ENCODE measurements at places on chromosomes 6 and 20.

DNA sequence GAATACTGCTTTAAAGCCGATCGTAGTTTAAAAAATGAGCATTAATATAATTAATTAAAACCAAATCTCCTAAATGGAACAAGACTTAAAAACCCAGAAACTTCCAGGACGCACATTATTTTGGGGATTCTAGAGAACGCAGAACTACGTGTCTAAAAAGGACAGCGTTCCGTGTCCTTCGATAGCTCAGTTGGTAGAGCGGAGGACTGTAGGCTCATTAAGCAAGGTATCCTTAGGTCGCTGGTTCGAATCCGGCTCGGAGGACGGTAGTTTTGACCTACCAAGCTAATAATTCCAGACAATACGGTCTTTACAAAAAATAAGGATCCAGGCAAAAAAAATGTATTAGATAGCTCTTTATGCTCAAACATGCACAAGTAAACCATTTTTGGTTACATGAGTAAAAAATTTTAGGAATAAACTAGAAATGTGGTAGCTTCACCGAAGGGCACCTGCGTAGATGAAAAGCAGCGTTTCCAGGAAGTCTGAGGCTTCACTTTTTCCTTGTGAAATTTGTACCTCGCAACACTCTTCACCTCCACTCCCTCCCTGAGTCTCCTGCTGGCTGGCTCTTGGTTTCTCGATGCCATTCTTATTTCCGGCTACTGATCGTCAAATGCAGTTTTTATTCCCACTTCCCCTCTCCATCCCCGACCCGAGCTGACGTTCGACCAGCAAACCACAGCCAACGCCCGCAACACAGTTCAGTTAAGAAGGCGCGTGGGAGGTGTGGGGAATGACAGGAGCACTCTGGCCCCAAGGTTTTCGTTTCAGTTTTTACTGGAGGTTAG, 19.6 kb upstream of the ABT1 start:
- no peak for DNase-seq

DNA sequence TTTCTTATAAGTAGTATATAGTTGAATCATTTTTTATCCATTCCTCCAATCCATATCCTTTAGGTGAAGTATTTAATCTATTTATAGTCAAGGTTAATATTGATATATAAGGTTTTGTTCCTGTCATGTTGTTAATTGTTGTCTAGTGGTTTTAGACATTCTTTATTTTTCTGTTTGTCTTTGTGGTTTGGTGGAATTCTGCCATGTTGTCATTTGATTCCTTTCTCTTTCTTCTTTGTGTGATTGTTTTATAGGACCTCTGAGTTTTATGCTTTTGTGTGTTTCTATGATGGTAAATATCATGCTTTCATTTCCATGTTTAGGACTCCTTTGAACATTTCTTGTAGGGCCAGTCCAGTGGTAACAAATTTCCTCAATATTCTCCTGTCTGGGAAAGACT, 450.3 kb upstream of the BTBD3 start:
- DNase-seq = no peak

- DNase-seq = no peak
Observed at GRCh38 chr20:8536262-8536618, 404.2 kb downstream of the PLCB1 start.

GRCh38 chr6:16326531-16326930, 88.1 kb downstream of the GMPR start:
- DNase-seq = no peak

DNA sequence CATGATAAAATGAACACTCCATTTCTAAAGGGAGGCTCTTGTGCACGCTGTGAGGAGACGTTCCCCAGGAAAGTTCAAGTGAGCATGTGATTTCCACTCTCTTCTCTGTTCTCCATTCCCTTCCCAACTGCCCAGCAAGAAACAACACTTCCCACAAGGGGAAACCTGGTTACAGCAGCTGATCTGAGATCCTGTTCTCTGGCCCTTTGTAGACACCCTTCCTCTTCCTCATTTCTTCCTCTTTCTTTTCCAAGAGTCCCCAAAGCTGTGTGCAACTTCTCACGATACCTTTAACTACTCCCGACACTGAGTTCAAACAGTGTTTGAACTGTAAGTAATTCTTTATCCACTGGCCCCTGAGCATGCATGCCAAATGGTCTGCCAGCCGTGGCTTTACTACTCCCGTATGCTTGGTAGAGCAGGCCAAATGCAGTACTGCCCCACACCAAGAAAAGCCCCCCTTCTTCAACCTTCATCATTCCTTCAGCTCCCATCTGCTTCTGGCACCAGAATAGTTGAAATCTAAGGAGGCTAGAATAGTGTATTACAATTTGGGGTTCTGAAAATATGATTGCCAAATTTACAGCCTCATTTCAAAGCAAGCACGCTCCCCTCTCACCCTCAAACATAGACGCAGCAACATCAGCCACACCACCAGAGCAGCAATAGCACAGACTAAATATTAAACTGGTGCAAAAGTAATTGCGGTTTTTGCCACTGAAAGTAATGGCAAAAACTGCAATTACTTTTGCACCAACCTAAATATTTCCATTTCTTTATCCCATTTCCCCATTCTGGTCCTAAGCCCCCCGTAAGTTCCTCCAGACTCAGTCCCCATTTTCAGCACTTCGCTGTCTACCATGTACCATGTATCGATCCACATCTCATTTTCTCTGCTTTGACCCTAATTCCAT, 4.3 kb downstream of the HLA-DMB start:
- DNase-seq = no peak

DNA sequence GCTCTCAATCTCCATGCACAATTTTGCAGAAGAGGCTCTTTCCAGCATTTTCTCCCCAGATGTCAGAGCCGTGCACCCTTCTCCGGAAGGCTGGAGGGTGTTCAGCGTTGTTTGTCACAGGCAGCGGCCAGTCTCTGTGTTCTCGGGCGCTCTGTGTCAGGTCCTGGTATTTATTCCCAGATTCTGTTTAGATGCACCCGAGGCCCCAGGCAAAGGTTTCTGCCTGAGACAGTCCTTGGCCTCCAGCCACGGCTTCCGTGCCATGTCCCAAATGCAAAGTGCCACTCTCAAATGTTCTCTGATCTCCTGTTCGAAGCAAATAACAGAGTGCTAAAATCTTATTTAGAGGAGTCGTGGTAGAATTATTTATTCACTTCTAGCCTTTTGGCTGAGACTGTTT, 140.3 kb upstream of the AGPAT4 start:
- no peak for DNase-seq

DNA sequence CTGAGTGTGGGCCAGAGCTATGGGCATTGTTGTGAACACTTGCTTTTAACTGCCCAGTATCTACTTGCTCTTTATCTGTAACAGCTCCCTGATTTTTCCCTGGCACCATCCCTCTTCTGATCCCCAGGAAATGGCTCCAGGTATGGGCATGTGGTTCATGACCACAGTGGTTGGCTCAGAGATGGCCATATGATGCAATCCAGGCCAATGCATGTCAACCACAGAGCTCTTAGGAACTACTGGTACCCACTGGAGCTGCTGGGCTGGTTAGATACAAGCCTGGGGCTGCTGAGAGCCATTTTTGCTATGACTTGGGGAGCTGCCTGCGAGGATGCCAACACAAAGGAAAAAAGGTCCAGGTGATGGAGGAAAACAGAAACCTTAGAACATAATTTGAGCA, 55.6 kb downstream of the KCNB1 start:
- DNase-seq = no peak

GRCh38 chr20:24816907-24817306, 132.2 kb upstream of the CST7 start:
- no peak for DNase-seq

DNA sequence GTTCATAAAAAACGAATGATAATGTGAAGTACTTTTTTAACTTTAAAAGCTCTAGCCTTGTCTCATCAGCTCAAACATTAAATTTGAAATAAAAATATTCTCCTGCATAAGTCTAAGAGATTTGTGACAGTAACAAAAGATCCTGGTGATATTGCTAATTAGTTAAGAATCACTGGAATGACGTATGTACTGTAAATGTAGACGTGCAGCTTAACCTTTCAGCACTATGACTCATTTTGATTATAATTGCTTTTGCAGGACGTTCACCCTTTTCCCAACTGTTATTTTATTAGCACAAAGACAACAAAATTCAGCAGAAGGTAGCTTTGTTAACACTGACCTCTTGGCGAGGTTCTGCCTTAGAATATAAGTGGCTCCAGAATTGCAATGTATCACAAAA, 68.6 kb downstream of the TENT5A start:
- DNase-seq = no peak

Data from stimulated activated CD8-positive, alpha-beta memory T cell treated with anti-CD3 and anti-CD28 coated beads, Interleukin-2, amount 100 ng/mL, for 1 hour (primary cell).